AG20443 (cell line): ENCODE measurements at places on chromosomes 5 and 9.

- no peak for DNase-seq
Measured at GRCh38 chr5:64883912-64884311, 115.2 kb downstream of the CWC27 start.

DNA sequence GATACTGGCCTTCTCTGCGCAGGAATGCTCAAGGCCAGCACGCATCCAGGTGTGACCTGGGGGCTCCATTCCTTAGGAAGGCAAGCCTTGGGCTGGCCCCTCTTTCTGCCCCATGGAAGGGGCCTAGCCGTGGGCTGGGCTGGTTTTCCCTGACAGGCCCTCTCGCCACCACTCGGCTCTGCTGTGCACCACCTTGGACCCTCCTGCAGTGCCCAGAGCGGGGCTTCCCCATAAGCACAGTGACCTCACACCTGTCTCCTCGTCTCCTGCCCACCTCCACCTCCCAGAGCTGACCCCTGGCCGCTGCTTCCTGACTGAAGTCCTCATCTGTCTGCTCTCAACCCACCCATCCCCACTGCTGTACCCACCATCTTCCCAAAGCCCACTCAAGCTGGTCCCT is 21.1 kb downstream of the UNC5A start:
- DNase-seq = no peak

- peak; percentile 60 for DNase-seq
Measured at GRCh38 chr9:133845440-133845839, 107.3 kb upstream of the SARDH start.

DNA sequence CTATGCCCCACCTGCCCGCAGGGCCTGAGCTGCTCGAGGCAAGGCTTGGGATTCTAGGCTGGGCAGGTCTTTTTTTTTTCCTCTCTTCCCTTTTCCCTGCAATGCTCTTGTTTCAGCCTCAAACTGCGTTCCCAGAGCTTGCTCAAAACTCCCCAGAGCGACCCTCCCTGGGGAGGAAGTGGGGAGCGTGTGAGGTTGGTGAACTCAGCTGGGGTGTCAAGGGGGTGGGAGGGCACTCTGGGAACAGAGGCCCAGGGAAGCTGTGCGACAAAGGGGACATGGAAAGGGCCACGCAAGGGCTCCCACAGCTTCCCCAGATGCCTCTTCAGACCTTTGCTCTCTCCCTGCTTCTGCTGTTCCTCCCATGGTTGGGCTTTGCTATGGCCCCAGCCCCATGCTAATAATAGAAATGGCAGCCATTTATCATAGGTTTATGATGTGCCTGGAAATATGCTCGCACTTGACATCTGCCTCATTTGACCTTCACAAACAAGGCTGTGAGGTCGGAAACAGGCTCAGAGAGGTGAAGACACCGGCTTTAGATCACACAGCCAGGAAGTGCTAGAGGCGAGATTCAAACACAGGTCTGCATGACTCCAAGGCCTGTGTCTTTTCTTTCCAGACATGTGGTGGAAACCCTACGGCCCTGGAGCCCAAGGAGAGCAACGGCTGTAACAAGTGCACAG is 40.9 kb upstream of the IL17B start:
- DNase-seq = no peak

- DNase-seq = no peak
Measured at GRCh38 chr9:107513464-107514100, 24.0 kb upstream of the KLF4 start.

DNA sequence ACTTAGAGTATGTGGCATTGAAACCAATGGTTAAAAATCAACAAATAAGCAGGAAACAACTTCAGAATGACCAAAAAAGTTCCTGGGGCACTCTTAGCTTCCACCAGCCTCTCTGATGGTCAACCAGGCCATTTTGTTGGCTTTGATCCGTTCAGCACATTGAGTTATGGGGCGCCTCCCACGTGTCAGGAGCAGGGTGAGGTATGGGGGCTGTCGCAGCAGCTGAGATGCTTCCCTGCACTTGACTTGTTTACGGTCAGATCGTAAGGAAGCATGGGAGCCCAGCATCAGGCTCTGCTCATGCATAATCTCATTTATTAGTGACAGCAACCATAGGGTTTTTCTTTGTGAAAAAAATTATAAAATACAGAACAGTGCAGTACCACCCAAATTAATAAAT is 16.7 kb downstream of the SYK start:
- no peak for DNase-seq
